Renal pelvis (tissue), 12 donors: ENCODE measurements at places on chromosomes 5 and 9. TPM values are rescaled to one million over a fixed set of nuclear protein-coding genes. Genes with fewer than 3 reads are reported as not detected.

- DNase-seq, result no peak
Measured at GRCh38 chr5:6475626-6476312, 27.1 kb downstream of the UBE2QL1 start.

- no peak for DNase-seq
Measured at GRCh38 chr9:91611582-91611981, 187.9 kb upstream of the NFIL3 start.

The PFN3 gene
- polyA plus RNA-seq, result 6.2 TPM

The RELL2 gene
- polyA plus RNA-seq, result 1.4 TPM

GRCh38 chr9:121780177-121781040 is 129.0 kb downstream of the DAB2IP start:
- no peak for DNase-seq

The PTGDS gene
- polyA plus RNA-seq, result 52.6 TPM

DNA sequence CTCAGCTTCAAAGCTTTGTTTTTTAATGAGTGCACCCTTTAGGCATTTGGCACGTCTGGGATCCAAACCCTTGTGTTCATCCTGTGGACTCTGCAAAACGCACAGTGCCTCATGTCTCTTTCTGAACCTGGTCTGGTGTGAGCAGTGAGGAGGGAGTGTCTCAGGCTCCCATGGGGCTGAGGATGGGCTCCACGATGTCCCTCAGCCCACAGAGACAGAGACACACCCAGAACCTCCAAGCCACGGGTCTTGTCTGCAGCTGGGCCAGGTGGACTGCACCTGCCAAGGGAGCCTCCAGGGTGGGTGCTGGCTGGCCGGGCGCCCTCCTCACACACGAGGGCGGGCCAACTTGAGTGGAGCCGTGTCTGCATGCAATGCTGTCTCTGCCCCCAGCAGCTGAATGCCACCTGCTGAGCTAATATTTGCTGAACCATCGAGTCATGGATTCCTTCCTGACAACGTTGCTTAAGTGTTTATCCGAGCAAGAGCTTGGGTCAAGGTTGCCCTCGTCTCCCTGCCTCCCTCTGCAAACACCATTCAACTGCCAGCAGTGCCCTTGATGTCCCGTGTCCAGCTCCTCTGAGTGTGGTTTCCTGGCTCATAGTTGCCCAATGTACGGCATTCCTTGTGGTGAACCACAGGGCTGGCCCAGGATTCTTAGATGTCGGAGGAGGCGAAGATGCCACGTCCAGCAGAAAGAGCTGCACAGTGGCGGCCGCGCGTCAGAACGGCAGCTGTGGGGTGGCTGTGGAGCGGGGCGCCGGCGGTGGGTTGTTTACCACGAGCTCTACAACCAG is 31.4 kb upstream of the LPCAT1 start:
- DNase-seq, result no peak

DNA sequence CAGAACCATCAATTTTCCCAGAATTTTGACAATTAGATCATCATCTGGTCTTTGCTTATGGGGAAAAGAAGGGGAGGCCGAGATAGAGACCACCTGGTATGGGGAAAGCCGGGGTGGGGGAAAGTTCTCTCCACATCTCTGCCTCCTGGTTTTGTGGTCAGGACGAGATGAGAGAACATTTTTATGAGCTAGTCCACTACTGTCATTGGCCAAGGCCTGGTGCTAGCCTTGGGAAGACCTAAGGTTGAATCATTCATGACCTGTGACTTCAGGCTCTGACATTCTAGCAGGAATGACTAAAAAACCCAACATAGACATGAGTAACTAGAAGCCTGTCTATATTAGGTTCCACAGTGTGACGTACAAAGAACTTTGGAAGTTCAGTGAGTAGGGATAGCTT is 135.2 kb downstream of the PTTG1 start:
- DNase-seq, result no peak

The TAF1L gene
- 0.09 TPM for polyA plus RNA-seq

DNA sequence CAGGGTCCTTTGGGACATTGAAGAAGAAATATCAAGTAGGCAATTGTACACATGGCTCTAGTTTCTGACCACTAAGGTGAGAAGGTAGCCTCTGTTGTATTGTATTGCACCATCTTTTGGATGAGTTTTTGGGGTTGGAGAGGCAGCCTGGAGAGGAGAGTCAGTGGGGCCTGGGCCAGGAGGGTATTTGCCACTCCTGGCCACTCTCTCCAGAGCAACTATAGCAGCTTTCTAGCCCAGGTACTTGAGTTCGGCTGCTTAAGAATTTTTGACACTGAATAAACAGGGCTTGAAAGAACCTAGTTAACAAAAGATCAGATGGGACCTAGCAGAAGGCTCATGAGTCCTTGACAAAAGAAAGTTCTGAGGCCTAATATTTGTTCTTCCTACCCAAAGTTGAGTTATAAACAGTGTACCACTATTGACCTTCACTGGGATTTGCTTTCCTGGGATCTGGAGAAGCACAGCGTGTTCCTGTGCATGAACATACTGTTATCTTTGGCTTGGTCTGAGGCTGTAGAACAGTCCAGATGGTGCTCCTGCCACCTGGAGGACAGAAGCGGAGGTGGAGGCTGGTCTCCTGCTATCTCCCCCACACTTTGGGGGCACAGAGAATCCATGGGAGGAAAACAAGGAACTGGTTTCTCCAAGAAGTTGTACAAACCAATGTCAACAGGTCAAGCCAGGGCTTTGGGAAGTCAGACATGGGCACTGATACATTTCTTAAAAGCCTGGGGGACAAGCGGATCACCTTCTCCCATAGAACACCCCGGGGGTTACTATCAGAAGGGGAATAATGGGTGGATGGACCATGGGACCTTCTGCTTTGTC is 110.4 kb upstream of the LIFR start:
- DNase-seq, result no peak

- DNase-seq, result peak; percentile 73
Measured at GRCh38 chr5:64784451-64785025, 15.8 kb downstream of the CWC27 start.

- DNase-seq, result peak; percentile 90
Measured at GRCh38 chr9:14030375-14031059, 283.4 kb downstream of the NFIB start.
